ENCODE measurements at places on chromosomes 1 and 21. TPM values are rescaled to one million over a fixed set of nuclear protein-coding genes. Genes with fewer than 3 reads are reported as not detected.

RIMKLA gene
- 6.6 TPM for polyA plus RNA-seq

UBL4B gene
- 0.06 TPM for polyA plus RNA-seq

NRIP1 gene
- 11.6 TPM for polyA plus RNA-seq

HES5 gene
- 0.61 TPM for polyA plus RNA-seq

GJB5 gene
- not detected for polyA plus RNA-seq

SMIM1 gene
- 10.8 TPM for polyA plus RNA-seq

ITGB2 gene
- polyA plus RNA-seq: 103 TPM

MIXL1 gene
- not detected for polyA plus RNA-seq

PPT1 gene
- polyA plus RNA-seq: 10.2 TPM

PRKAA2 gene
- polyA plus RNA-seq: 0.60 TPM

FCER1A gene
- polyA plus RNA-seq: not detected

MCOLN2 gene
- 4.9 TPM for polyA plus RNA-seq

Measured in sigmoid colon (tissue), 7 donors.